ENCODE measurements at places on chromosomes 7 and 10.

DNA sequence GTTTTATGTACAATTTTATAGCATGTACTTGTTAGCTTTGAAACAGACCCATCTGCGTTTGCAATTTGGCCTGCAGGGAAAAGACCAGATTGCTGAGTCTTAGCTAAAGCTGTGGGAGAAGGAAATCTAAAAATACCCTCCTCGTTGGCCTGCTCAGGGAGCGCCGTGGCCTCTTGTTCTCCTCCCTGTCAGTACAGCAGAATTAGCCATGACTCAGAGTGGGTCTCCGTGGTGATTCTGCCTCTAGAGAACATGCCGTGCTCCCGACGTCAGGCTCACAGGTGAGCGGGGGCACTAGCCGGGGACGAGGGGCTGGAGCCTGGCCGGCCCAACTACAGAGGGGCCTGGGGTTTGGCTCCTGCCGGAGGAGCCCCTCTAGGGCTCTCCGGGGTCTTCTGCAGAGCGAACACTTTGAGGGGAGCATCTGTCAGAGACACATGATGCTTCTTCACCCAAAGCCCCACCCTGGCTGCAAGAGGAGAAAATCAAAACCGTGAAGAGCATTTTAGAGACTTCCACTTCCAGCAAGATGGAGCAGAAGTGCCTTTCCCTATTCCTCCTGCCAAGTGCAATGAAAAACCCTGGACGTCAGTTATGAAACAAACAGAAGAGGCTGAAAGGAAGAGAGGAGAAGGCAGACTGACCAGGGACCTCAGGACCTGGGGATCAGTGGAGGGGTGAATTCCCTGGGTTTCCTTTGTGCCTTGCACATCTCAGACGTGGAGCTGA, 98.9 kb downstream of the LHPP start:
- no peak for DNase-seq

- no peak for DNase-seq
Observed at GRCh38 chr10:56823849-56824248, 462.8 kb upstream of the ZWINT start.

DNA sequence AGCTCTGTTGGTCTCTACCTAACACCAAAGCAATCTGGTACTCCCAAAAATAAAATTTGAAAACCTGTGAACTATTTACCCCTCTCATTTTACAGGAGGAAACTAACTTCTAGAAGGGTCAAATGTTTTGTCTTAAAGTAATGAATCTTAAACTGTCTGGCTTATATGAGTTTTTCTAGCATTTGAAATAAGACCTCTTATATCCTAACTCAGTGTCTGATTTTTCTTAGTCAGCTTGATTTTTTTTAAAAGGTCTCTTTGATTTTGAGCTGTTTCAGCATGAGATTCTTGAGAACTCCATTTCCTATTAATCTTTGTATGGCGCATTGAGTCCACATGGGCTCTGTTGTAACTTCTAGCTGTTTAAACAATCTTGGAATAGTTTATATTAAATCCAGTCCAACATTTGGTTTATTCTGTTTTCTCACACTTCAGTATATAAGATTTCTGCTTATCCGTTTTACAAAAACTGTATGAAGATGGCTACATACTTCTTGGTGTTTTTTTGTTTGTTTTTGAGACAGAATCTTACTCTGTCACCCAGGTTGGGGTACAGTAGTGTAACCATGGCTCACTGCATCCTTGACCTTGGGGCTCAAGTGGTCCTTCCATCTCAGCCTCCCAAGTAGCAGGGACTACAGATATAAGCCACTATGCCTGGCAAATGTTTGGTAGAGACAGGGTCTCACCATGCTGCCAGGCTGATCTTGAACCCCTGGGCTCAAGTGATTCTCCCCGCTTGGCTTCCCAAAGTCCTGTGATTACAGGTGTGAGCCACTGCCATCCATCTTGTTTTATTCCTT, 91.1 kb downstream of the PPP1R9A start:
- no peak for DNase-seq

- DNase-seq = peak; percentile 9
Observed at GRCh38 chr10:6694447-6695140, 114.5 kb upstream of the PRKCQ start.

DNA sequence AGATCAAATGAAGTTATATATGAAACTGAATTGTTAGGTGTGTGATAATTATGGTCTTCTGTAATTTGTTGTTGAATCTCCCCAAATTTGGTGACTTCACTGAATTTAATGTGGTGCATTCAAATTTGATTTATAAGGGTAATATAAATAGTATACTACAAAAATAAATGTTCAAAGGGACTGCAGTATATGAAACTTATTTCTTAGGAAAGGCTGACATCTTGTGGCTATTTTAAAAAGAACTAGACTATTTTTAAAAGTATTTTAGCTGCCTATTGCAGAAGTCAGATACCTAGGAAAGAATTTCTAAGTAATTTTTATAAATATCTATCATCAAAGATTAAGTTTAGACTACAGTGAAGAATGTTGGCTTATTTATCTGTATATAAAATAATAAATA, 36.6 kb downstream of the ATRNL1 start:
- DNase-seq = no peak

DNA sequence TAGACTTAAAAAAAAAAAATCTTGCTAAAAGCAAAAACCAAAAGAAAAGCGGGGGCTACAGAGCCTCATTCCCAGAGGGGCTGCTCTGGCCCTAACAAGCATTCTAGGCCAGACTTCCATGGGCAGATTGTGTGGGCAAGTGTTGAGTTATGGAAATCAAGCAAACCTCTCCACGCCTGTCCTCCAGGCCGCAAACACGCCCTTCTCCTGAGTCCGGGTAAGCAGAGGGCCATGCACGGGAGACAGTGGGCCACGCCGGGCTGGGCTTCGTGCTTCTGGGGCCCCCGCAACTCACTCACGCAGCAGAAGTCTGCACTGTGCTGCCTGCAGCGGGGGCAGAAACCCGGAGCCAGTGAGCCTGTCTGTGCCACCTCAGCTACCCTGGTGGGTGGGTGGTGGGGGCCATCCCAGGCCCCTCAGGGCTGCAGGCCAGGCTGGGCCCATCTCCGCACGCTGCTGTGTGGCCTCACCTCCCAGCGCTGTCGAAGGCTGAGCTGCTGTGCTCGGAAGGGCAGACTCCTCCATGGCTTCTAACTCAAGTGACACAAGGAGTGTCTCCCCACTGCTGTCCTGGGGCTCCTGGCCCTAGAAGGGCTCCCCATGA, 125.6 kb downstream of the FAM53B start:
- DNase-seq = no peak

DNA sequence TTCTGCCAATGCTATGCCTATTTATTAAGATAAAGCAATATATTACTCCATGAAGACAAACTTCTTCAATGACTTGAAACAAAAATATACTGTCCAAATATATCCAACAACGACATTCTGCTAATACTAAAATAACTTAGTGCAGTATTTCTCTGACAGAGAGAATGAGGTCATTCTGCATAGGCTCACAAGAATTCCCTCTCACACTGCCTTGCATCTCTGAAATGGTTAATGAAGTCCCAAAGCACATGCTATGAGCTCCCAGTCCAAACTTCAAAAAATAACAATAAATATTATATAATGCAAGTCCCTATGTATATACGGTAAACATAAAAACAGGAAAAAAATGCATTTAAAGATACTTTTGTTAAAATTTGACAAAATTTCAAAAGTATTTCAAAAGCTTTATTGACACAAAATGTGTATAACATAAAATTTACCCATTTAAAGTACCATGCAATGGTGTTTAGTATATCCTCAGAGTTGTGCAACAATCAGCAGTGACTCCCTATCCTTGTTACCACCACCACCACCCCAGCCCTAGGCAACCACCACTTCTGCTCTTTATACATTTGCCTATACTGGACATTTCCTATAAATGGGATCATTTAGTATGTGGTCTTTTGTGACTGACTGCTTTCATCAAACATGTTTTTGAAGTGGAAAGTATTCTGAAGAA, 27.6 kb downstream of the CHCHD3 start:
- no peak for DNase-seq

Data from stimulated activated CD4-positive, alpha-beta T cell treated with anti-CD3 and anti-CD28 coated beads, Interleukin-15, amount 100 ng/mL, for 24 hours (primary cell).